Hematopoietic multipotent progenitor cell (in vitro differentiated cells): ENCODE measurements at places on chromosomes 3 and 15. TPM values are rescaled to one million over a fixed set of nuclear protein-coding genes. Genes with fewer than 3 reads are reported as not detected.

PLEKHO2 gene
- 45.8 TPM for total RNA-seq

GRK7 gene
- not detected for total RNA-seq

SPINK8 gene
- total RNA-seq, result not detected

CD276 gene
- total RNA-seq, result 1.3 TPM

ACAP2 gene
- total RNA-seq, result 34.7 TPM

SNTN gene
- total RNA-seq, result not detected

DNAJA4 gene
- total RNA-seq, result 6.7 TPM

NR2F2 gene
- not detected for total RNA-seq

OCA2 gene
- total RNA-seq, result not detected

NGLY1 gene
- total RNA-seq, result 33.4 TPM

LRRC2 gene
- total RNA-seq, result under 0.01 TPM

PAQR9 gene
- not detected for total RNA-seq

PROK2 gene
- total RNA-seq, result 7.5 TPM

ZNF80 gene
- total RNA-seq, result not detected

TIGIT gene
- total RNA-seq, result not detected

DNA sequence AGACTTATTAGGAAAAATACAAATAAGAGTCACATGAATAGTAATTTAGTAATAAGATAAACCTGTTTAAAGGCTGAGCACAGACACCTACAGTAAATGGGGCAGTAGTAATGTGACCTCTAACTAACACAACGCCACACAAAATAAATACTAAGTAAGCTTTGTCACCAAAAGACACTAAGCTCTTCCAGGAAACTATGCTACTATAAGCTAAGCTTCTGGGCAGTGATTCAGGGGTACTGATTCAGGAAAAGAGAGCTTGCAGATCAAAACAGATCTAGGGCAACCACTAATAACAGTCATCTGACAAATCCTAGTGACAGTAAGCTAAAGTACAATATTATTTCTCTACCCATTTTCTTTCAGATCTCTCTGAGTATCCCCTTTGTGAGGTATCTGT, 68.8 kb downstream of the PLOD2 start:
- no peak for DNase-seq

- no peak for DNase-seq
Observed at GRCh38 chr15:70299931-70300869, 202.5 kb upstream of the TLE3 start.

- no peak for DNase-seq
Observed at GRCh38 chr15:76382987-76383728, 46.6 kb downstream of the ISL2 start.

DNA sequence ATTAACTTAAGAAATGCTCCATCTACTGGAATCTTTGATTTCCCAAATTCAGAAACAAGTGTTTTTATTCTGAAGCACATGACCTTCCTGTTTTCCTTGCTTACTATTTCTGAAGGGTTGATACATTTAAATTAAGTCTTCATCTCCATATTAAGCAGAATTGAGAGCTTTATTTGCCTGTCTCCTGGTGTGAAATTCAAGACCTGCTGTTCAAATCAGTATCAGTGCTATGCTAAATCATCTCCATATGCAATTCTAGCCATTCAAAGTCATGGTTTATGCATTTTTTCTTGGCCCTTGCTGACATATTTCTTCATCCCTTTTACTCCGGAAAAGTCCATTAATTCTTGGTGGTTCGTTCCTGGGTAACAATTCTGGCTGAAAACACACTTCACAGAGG, 195.4 kb downstream of the ATP8B4 start:
- no peak for DNase-seq

GRCh38 chr15:33968224-33968623, at the start of gene CHRM5:
TSS of gene CHRM5 (plus strand) at chr15:33968497. CDS start at chr15:34062718, 94,221 bp downstream.
- no peak for DNase-seq

GRCh38 chr3:86245360-86245759, 745.6 kb downstream of the VGLL3 start:
- no peak for DNase-seq

GRCh38 chr3:39724233-39724846, 85.1 kb upstream of the MYRIP start:
- DNase-seq, result no peak

DNA sequence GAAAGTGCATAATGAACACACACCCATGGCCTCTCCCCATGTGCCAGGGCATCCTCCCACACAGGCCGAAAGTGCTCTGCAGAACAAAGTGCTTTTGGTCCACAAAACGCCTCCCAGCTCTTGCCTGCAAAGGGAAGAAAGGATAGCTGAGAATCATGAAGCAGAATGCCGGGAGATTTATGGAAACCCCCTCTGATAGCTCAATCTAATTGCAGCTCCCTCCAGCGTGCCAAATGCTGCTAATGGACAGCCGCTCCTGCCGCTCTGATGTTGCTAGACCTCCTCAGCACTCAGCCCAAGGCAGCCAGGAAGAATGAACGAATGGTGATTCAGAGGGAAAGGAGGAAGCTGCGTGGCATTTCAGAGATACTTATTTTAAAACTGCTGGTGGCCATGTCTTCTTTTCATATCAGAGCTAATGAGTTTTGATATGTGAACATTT, 145.3 kb downstream of the TJP1 start:
- no peak for DNase-seq

DNA sequence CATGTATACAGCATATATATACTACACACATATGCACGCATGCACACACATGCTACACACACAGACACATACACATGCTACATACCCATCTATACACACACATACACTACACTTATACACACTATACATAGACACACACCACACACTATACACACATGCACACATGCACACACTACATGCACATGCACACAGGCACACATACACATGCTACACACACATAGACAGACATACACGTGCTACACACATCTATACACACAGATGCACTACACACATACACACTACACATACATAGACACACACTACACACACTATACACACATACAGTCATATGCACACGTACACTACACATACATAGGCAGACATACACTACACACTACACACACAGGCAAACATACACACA, 51.2 kb upstream of the PRR20G start:
- DNase-seq, result no peak

DNA sequence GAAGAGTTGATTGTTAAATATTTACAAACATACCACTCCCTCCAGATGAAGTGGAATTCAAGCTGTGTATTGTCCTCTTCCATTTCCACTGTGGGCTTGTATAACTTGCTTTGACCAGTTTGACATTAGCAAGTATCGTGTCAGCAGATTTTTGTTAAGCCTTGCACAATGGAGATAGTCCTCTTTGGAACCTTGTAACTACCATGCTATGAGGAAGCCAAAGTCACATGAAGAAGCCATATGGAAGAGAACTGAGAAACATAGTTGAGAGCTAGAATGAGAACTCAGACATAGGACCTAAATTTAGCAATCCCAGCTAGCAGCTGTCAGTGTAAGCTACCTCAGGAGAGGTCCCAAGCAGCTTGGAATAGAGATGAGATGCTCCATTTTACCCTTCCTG, 889.2 kb downstream of the PDCD6IP start:
- no peak for DNase-seq

DNA sequence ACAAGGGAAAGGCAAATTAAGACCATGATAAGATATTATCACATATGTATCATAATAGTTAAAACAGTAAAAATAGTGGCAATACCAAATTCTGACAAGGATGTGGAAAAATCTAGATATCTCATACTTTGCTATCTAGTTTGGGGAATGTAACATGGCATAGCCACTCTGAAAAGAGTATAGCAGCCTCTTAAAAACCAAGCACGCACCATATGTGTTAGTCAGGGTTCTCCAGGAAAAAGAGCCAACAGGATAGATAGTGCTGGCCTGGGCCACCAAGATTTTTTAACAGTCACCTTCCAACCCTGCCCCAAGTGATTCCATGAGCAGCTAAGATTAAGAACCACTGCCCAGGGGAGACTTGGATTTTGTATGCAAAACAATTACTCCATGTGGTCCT, 48.5 kb upstream of the XCR1 start:
- DNase-seq, result no peak

- peak; percentile 47 for DNase-seq
Observed at GRCh38 chr3:535566-536416, 339.2 kb downstream of the CHL1 start.

DNA sequence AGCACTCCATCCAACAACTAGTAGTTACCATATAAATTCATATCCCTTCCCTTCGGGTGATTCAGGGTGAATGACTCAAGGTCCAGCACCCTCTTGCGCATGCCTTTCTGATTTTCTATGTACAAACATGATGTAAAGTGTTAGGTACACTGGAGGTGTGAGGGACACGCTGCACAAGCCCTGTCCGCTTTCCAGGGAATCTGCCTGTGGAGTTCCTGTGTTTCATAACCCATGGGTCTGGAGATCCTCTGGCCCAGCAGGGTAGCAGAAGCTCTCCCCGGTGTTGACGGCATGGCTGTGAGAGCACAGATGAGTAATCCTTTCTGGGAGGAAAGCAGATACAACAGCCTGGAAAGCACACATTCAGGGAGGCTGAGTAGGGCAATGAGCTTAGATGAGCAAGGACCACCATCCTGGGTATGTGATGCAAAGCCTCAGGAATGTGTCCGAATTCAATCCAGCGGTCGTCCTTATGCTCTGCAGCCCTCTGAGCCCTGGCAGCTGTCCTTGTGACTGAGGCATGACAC, 142.9 kb upstream of the TP63 start:
- DNase-seq, result no peak

GRCh38 chr3:31095255-31095654, 200.8 kb upstream of the GADL1 start:
- DNase-seq, result no peak

DNA sequence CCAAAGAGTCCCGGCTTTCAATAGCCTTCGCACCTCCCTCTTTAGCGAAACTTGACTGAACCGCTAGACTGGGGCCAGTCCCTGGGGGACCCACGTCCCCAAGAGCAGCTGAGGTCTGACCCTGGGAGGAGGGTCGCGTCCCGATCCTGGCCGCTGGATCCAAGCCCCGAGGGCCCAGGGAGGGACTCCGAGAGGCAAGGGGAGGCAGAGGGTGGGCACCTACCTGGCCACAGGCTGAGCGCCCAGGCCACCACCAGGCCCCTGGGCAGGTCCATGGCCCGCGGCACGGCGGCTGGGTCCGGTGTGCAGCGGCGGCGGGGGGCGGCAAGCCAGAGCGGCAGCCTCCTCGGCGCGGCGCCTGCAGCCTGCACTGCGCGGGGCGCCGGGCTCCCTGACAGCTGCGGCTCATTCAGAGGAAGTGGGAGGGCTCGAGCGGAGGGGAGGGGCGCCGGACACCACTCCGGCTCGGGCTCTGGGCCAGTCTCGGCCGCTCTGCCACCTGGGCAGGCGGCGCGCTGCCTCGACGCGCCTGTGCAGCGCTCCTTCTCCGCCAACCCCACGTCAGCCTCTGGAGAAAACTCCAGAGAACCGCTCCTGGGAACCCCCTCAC, at the start of gene ITGA11:
ITGA11 (minus strand) TSS at position 372 of the 610 bp plus-strand sequence; CDS start at position 275, 97 bp downstream.
- peak; percentile 9 for DNase-seq

DNA sequence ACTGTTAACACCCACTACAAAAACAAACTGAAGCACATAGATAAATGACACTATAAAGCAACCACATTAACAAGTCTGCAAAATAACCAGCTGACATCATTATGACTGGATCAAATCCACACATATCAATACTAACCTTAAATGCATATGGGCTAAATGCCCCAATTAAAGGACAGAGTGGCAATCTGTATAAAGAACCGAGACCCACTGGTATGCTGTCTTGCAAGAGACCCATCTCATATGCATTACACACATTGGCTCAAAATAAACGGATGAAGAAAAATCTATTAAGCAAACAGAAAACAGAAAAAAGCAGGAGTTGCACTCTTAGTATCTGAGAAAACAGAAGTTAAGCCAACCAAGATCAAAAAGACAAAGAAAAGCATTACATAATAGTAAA, 1375.4 kb downstream of the ZPLD1 start:
- DNase-seq, result no peak

DNA sequence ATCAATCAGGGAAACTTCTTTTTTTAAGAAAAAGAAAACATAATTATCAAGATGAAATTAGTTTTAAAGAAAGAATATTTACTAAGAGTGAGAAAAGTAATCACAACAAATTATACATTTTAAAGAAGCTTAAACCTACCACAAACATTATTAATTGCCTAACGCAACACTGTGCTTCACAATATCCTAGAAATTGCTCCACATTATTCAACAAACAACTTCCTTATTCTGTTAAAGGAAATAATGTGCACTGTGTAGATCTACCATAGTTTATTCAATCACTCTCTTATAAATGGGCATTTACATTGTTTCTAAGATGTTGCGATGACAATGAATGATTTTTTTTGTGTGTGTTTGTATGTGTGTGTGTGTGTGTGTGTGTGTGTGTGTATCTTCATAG, 525.9 kb upstream of the KCNMB2 start:
- no peak for DNase-seq

DNA sequence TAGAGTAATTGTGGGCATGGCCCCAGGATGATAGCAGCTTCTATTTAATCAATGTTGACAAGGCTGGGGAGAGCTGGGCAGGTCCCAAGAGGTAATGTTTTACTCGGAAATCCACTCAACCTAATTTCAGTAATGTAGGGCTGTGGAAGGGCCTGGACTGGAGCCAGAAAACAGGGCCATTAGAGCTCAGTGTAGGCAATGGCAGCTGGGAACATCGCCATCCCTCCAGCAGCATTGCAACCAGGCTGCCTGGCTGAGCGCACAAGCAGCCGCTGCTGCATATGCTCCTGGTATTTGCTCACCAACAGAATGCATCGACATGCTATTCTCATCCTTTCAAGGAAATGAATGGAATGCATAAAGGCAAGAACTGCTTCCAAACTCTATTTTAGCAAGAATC, 90.0 kb downstream of the GAP43 start:
- DNase-seq, result no peak

GRCh38 chr3:182954553-182955235, 25.6 kb downstream of the DCUN1D1 start:
- no peak for DNase-seq
